ENCODE measurements at places on chromosomes 6 and 20. TPM values are rescaled to one million over a fixed set of nuclear protein-coding genes. Genes with fewer than 3 reads are reported as not detected.

DNA sequence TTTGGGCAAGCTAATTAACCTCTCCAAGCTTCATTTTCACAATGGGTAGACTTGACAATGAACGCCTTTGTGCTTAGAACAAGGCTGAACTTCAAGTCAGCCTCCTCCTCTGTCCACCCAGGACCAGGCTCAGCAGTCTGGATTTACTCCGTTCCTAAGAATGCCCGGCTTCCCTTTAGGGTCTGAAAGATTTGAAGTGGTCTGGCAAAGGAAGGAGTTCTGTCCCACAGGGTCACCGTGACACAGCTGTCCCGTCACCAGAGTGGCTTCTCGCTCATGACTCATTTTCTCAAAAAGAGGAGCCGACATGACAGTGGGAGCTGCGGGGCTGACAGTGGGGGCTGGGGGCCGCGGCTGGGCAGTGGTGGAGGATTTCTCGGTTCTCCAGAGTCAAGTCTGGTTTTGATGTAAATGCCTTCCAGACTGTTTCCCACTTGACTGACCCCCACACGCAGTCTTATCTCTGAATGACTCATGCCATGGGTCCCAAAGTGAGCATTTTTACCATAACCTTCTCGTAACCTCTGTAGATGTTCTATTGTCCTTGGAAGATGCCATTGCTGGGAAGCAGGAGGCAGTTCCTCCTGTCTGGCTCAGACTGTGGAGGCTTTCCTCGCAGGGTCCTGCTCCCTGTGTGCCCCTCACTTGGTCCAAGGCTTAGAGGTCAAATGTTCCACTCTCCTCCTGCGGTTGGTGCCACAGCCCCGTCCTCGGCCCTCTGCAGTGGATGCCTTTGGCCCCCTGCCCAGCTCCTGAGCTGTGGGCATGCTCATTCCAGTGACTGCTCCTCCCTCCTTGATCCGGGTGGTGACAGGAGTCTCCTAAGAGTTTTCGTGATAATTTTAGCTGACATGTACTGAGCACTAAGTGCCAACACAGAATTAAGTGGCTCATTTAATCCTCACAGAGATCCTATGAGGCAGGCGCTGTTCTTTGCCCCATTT, 253.1 kb downstream of the FNDC1 start:
- DNase-seq: peak; percentile 65

GRCh38 chr6:147578159-147578558, 69.7 kb downstream of the SAMD5 start:
- no peak for DNase-seq

- DNase-seq: no peak
These were observed 25.6 kb upstream of the ADGRG6 start for GRCh38 chr6:142276256-142276655.

DNA sequence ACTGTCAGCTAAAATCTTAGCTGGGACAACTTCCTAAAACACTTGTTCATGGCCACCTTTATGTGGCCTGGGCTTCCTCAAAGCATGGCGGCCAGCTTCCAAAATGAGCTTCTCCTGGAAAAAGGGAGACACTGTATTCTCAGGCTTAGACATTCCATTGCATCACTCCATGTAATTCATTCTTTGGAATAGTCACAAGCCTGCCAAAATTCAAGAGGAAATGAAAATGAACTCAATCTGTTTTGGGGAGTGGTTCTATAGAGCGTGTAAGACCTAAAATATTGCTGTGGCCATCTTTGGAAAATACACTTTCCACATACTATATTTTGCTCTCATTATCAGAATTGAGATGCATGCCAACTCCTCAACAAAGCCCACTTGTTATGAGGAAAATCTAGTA, 687.0 kb downstream of the KIF16B start:
- DNase-seq: no peak

- DNase-seq: no peak
These were observed 442.3 kb upstream of the MAP3K7 start for GRCh38 chr6:91029211-91029610.

- DNase-seq: peak; percentile 22
These were observed 133.7 kb upstream of the RIN2 start for GRCh38 chr20:19624221-19624965.

- DNase-seq: no peak
These were observed 17.6 kb downstream of the BHLHE23 start for GRCh38 chr20:62989201-62989601.

Gene BTNL2
- total RNA-seq: not detected

Gene NCOA5
- total RNA-seq: 33.9 TPM

Gene TSBP1
- total RNA-seq: not detected

Gene SUMO4
- 3.9 TPM for total RNA-seq

All from vagina (tissue), 2 donors.